Thoracic aorta (tissue), 2 donors: ENCODE measurements at places on chromosomes 16 and 17.

- no peak for DNase-seq
These were observed 24.4 kb downstream of the CRK start for GRCh38 chr17:1431631-1432104.

- no peak for DNase-seq
These were observed 55.4 kb upstream of the NLK start for GRCh38 chr17:27986805-27987684.

- no peak for DNase-seq
These were observed 42.8 kb downstream of the PKD1 start for GRCh38 chr16:2092866-2093265.

- DNase-seq, result no peak
These were observed 4.7 kb upstream of the CANT1 start for GRCh38 chr17:79014158-79014758.

DNA sequence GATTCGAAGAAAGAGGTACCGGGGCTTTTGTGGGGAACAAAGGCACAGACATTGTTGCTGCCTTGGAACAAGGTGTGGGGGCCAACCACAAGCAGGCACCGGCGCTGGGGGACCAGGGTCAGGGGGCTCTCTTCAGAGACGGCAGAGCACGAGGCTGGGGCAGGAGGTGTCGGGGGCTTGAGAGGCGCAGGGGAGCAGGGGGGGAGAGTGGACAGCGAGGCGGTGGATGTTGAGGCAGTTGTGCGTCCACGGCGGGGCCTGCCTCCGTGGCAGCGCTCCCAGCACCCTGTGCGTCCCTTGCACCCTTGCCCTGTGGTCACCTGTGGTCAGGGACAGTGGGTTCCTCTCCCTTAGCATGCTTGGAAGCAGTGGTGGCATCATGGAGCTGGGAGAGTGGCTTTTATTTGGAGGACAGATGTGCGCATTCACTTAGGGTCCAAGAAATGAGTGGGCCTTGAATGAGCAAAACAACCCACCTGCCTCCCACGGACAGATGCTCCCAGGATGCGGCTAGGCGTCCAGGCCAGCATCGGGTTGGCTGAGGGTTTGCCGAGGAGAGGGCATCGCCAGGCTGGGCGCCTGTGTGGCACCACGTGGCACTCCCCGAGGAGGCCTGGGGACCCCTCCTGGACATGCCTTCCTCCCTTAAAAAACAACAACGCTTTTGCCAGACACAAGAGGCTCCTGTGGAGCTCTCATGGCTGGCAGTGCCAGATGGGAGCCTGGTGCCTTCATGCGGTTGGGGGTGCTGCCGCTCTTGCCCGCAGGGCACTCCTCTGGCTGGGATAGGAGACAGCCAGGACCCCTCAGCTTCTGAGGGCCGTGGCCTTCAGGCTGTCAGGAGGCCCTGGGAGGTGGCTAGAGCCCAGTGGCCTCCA lies 113.0 kb downstream of the BANP start:
- no peak for DNase-seq

- DNase-seq, result peak; percentile 99
These were observed at the start of gene EIF1 for GRCh38 chr17:41688641-41689496. EIF1 (plus strand) TSS chr17:41688885; CDS start chr17:41689039, 154 bp downstream.
